LHCN-M2 (cell line): ENCODE measurements at places on chromosomes 5 and 9. TPM values are rescaled to one million over a fixed set of nuclear protein-coding genes. Genes with fewer than 3 reads are reported as not detected.

GRCh38 chr5:178363501-178364325 is 131.1 kb upstream of the PHYKPL start:
- DNase-seq: no peak

- no peak for DNase-seq
Measured at GRCh38 chr5:139688751-139689372, 40.7 kb downstream of the CXXC5 start.

PARP8 gene
- 6.3 and 8.1 TPM in 2 replicates for total RNA-seq

COL5A1 gene
- total RNA-seq: 36.4 and 56.0 TPM in 2 replicates

HIGD2A gene
- 85.1 and 102 TPM in 2 replicates for total RNA-seq

PTGDS gene
- total RNA-seq: 2.0 TPM in 1 of 2 replicates, not detected in the other

DNA sequence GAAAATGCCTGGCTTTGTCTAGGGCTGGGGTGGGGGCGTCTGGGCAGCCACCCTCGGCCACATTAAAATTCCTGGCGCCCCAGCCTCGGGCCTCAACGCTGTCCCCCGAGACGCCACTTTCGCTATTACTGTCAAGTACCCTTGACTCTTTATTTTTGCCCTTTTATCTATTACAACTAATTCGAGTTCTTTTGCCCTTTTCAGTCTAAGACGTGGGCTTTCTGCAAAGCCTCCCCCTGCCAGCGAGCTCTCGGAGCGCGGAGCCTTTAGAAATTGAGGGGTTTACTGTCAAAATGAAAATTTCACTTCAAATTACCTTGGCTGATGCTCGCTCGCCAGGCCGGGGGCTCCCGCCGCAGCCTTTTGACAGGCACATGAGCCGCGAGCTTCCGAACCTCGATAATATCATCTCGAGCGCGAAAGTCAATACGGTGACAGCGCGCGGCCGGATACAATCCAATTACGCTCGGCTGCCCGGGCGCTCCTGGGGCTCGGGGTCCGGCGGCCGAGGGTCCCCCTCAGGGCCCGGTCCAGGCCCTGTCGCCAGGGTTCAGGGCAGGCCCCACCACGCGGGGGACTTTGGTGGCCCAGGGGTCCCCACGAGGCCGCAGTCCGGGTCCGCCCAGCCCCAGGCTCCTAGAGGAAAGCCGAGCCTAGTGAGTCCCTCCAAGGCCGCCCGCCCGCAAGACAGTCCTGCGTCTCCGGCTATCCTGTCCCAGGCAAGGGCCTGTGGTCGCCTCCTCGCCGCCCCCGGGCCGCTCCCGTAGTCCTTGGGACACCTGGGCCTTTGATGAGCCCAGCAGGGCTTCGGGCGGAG is 6.7 kb downstream of the IRX4 start:
- DNase-seq: no peak

- peak; percentile 50 for DNase-seq
Measured at GRCh38 chr5:128539038-128539429, 989 bp upstream of the FBN2 start.

GRCh38 chr9:137685035-137685740 is 66.4 kb downstream of the EHMT1 start:
- no peak for DNase-seq

DNA sequence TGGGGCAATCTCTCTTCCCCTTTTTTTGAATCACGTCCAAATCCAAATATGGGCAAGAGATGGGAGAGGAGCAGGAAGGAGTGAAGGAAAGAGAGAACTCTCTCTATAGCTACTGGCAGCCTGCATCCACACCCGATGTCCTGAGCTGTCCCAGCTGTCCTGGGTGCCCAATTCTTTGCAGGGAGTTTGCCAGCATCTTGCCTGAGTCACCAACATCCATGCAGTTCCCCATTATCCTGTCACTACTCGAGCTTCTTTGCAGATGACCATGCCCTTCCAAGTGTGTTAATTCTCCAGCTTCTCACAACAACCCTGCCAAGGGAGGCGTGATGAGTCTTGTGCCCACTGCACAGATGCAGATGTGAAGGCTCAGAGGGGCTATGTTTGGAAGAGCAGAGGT is 127.1 kb downstream of the NSG2 start:
- DNase-seq: no peak

DNA sequence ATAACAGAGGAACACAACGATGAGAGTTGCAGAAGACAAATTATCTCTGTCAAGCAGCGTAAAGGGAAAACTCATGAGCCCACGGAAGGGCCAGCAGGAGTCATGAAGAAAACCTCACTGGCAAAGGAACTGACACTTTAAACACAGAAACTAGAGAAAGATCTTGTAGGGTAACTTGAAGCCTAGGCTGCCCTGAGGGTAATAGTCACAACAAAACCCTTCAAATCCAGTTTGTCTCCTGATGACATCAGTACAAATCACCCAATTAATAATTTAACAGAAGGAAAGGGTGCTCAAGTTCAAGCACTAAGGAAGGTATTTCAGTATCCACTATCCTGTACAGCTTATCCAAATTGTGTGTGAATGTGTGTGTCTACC is 549.1 kb downstream of the MTRR start:
- no peak for DNase-seq

IL4 gene
- total RNA-seq: not detected in 2 replicates

ZNF483 gene
- total RNA-seq: 0.75 and 1.0 TPM in 2 replicates

GRCh38 chr5:142178651-142179050 is 70.1 kb downstream of the NDFIP1 start:
- DNase-seq: no peak

- no peak for DNase-seq
Measured at GRCh38 chr9:75990156-75990555, 99.7 kb downstream of the PCSK5 start.

THBS4 gene
- 0.11 and 0.38 TPM in 2 replicates for total RNA-seq

GRCh38 chr9:20940447-20941173 is 90.8 kb downstream of the HACD4 start:
- DNase-seq: peak; percentile 3

GRCh38 chr5:66377747-66378146 is 218.4 kb upstream of the MAST4 start:
- no peak for DNase-seq

SAP30L gene
- total RNA-seq: 17.3 and 19.3 TPM in 2 replicates

NEURL1B gene
- 12.3 and 14.6 TPM in 2 replicates for total RNA-seq

PCDHGA4 gene
- total RNA-seq: 3.9 and 4.4 TPM in 2 replicates

GRCh38 chr5:139878093-139878492 is 82.5 kb downstream of the PSD2 start:
- DNase-seq: no peak

- peak; percentile 39 for DNase-seq
Measured at GRCh38 chr9:13279284-13280141, at the start of gene MPDZ. MPDZ (minus strand) TSS chr9:13279692; CDS start chr9:13250315, 29,377 bp downstream.

CTXN3 gene
- not detected in 2 replicates for total RNA-seq

DNA sequence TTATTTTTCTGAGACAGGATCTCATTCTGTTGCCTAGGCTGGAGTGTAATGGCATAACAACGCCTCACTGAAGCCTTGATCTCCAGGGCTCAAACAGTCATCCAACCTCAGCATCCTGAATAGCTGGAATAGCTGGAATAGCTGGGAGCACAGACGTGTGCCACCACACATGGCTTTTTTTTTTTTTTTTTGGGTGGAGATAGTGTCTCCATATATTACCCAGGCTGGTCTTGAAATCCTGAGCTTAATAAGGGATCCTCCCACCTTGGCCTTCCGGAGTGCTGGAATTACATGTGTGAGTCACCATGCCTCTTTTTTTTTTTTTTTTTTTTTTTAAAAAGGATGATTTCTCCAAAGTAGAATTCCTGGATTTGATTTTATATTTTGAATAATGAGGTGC is 60.7 kb downstream of the NSD1 start:
- DNase-seq: peak; percentile 97

DNA sequence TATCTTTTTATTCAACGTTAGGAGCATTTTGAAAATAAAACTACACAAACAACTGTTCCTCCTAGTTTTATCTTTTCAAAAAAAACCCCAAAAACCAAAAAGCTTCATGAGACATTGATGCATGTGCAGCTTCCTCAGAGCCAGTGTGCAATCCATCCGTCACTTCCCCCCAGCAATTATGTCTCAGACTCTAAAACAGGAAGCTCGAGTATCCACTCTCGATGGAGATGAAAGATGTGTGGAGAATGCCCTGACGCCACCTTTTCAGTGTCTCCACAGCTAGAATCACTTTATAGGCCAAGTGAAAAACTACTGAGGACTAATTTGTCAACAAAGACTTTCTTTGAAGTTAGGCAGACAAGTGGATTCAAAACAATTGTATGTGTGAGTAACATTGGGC is 408.9 kb upstream of the SMARCA2 start:
- no peak for DNase-seq

GRCh38 chr9:116207371-116208111 is 54.0 kb downstream of the PAPPA start:
- peak; percentile 19 for DNase-seq

DNA sequence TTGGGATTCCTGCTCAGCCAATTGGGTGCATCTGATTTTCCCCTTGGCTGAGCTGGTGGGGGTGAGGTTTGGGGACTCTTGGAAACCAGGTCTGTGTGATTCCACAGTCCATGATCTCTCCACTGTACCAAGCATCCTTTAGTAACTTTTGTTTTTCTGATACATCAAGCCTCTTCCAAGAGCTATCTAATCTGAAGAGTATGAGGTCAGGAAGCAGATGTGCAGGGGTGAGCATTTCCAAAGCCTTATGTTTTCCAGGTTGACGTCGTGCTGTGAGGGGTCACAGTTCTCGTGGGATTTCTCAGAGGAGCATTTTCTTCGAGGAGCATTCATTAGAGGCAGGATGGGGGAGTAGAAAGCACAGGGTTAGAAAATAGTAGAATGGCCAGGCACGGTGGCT is 95.3 kb downstream of the KLF4 start:
- DNase-seq: no peak

DNA sequence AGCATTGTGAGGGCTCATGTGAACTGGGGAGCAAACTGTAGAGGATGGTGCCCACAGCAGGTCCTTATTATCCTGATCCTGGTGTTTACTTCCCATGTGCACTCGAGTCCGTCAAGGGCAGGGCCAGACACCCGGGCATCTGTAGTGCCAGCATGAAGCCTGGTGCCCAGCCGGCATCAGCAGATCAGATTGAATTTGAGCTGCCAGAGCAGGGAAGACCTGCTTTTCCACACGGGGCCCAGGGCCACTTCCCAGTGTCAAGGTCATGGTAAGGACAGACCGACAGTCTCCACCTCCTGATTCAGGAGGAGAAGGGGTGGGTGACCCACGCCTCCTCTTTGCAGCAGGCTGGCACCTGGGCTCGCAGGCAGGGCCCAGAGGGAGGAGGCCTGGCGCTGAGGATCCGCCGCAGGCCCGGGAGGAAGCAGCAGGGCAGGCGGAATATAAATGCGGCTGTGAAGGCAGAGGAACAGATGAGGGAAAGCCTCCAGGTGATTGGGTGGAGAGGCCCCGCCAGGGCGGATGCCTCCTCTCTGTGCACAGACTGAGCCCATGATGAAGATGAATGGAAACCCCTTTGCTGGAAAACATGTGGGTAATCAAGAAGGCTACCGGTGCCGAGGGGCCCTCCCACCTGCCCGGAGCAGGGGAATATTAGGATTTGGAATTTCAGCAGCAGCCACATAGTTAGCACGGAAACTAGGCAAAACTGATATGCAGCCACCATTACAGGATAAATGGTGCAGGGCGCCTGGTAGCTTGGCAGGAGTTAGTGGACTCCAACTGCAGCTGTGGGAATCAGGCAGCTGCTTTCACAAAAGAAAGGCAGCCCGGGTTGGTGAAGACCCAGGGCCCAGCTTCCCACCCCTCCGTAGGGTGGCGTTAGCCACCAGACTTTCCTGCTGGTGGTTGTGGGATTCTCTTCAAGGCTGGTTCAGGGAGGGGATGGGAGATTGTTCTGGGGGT is 114.9 kb downstream of the GAPVD1 start:
- no peak for DNase-seq

DNA sequence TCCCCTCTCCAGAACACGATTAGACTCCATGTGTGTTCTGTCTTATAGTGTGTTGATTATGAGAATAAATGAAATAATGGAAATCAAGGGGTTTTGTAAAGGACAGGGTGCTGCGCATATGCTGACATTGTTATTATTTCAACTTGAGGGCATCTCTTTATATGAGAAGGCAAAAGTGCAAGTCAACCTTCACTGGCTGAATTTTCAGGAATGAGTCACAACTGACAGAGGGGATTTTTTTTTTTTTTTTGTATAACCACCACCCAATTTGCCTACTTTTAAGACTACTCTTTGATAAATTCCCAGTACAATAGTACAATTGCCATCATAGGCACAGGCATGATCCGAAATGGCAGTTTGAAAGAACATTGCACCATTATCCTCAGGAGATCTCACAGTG is 419.2 kb upstream of the NMUR2 start:
- DNase-seq: no peak

DNA sequence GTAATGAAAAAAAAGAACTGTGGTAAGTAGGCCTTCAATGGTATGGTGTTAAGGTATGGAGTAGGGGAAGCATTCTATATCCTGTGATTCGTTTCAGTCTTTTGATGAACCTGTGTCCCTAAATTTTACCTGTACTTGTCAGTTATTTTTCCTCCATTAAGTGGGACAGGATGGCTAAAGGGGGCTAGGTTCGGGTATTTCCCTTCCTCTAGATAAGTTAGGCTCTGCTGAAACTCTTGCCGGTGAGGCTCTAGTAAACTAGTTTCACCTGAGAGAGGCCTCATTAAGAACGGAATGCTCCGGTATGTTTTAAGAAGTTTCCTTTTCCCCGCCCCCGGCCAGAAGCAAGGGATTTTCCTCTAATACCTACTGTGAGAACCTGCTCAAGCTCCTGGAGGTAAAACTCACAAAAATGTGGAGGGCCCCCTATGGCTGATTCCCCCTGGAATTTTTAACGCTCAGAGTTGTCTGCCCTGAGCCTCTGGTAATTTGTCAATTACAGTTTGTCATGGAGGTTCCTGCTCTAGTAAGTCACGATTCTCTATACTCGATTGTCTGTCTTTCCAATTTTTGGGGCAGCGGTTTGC is 87.7 kb downstream of the MACIR start:
- DNase-seq: no peak

LCP2 gene
- total RNA-seq: not detected in 2 replicates

GRCh38 chr5:177432839-177433657 is 6.6 kb downstream of the GRK6 start:
- DNase-seq: no peak

- peak; percentile 81 for DNase-seq
Measured at GRCh38 chr9:32705059-32705458, 69.6 kb upstream of the TAF1L start.

GRCh38 chr5:95072281-95072680 is 212.6 kb downstream of the MCTP1 start:
- DNase-seq: no peak

DNA sequence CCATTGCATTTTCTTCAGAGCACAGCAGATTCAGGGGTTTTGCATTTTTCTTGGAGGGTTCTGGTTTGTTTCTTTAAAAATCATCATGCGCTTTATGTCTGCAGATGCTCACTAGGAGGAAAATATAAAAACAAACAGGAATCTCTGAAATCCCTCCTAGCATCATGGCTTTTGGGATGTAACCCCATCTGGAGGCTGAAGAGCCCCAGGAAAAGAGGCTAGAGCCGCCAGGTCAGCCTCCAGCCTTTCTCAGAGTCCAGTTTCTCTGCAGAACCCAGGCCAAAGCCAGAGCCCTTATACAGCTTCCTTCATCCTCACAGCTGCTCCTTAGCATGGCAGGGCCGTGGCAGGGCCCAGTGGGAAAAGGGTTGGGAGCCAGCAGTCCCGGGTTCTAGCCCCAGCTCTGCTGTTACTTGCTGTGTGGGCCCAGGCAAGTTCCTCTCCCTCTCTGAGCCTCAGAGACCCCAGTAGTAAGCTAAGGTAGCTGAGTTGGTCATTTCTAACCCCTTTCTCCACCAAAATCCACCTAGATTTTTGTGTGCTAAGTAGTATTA is 62.1 kb downstream of the PAX5 start:
- no peak for DNase-seq

GRCh38 chr9:121048618-121049017 is 1.5 kb downstream of the C5 start:
- no peak for DNase-seq
